Germinal center (tissue), 1 donor: ENCODE measurements at places on chromosomes 1 and 21.

DNA sequence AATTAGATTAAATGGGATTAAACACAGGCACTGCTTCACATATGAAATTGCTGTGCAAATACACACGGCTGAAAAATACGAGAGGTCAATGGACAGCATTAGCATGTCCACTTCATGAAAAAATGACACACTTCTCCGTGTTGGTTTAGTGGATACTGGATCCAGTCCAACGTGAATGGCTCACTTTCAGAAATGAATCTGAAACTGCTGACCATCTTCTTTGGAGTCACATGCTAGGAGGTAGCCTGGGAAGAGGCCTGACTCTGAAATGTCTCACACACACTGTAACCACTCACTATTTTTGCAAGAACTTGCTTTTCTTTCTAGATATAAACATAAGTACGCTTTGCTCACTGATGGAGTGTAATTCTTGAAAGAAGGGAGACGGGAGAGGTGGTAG is 127.3 kb downstream of the HLCS start:
- no peak for DNase-seq

DNA sequence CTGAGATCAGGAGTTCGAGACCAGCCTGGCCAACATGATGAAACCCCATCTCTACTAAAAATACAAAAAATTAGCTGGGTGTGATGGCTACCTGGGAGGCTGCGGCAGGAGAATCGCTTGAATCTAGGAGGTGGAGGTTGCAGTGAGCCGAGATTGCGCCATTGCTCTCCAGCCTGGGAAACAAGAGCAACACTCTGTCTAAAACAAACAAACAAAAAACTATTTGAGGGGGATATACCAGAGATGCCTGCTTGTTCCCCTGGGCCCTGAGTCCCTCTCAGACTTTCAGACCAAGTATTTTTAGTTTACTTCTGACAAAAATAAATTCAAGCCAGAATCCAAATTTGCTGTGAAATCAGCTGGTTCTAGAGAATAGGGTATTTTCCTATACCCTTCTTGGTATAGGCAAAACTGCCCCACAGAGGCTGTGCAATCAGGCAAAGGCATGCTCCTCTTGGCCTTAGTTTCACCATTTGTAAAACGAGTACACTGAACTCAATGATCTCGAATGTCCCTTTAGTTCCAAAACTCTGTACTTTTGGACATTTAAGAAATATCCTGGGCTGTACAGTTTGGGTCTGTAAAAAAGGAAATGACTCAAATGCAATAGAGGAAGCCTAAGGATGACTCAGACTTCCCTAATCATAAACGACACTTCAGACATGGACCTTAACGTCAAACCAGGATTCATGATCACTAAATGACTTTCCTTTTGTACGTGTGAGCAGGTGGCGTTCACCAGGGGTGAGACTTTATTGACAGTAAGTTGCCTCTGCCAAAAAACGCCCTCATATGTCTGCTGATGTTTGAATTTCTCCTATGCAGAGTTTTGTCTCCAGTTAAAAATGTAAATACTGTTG is 16.1 kb downstream of the ENSA start:
- peak; percentile 30 for DNase-seq

- DNase-seq: no peak
Observed at GRCh38 chr1:51729824-51730301, 113.0 kb downstream of the OSBPL9 start.

GRCh38 chr1:109508001-109508872 is 1.3 kb downstream of the AMIGO1 start:
- no peak for DNase-seq
